CD4-positive, CD25-positive, alpha-beta regulatory T cell (primary cell): ENCODE measurements at places on chromosomes 1 and 21. TPM values are rescaled to one million over a fixed set of nuclear protein-coding genes. Genes with fewer than 3 reads are reported as not detected.

The CHIA gene
- total RNA-seq, result not detected

The LDLRAP1 gene
- 98.7 TPM for total RNA-seq

- H3K27me3 ChIP-seq, result peaks cover 3% of the 10 kb centered on the region
- no peak overlapping the region for H3K4me3 ChIP-seq
- no peaks in the 10 kb centered on the region for H3K4me1 ChIP-seq
- no peak for DNase-seq
- no peak overlapping the region for H3K27ac ChIP-seq
Observed at GRCh38 chr1:204013052-204013451, 59.9 kb upstream of the SOX13 start.

DNA sequence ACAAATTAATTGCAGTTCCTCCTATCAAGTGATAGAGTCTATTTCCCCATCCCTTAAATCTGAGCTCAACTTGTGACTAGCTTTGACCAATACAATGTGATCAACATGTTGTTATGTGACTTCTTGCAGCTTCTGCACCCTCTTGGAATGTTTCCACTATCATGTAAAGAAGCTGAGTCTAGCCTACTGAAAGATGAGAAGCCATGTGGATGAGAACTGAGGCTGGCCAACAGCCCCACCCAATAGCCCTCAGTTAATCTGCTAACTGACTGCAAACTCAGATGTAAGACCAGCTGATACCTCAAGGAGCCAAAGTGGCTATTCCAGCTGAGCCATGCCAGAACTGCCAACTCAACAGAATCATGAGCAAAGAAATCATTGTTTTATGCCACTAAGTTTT is 44.0 kb downstream of the LYST start:
- H3K27ac ChIP-seq, result no peak overlapping the region
- H3K36me3 ChIP-seq, result peaks cover 2% of the 10 kb centered on the region
- H3K27me3 ChIP-seq, result no peaks in the 10 kb centered on the region
- no peak for DNase-seq
- H3K4me1 ChIP-seq, result no peaks in the 10 kb centered on the region
- H3K4me3 ChIP-seq, result no peak overlapping the region

- H3K27ac ChIP-seq, result no peak overlapping the region
- no peaks in the 10 kb centered on the region for H3K36me3 ChIP-seq
- peaks cover 3% of the 10 kb centered on the region for H3K27me3 ChIP-seq
- H3K4me1 ChIP-seq, result no peaks in the 10 kb centered on the region
Observed at GRCh38 chr1:88526456-88526855, 157.6 kb upstream of the PKN2 start.

DNA sequence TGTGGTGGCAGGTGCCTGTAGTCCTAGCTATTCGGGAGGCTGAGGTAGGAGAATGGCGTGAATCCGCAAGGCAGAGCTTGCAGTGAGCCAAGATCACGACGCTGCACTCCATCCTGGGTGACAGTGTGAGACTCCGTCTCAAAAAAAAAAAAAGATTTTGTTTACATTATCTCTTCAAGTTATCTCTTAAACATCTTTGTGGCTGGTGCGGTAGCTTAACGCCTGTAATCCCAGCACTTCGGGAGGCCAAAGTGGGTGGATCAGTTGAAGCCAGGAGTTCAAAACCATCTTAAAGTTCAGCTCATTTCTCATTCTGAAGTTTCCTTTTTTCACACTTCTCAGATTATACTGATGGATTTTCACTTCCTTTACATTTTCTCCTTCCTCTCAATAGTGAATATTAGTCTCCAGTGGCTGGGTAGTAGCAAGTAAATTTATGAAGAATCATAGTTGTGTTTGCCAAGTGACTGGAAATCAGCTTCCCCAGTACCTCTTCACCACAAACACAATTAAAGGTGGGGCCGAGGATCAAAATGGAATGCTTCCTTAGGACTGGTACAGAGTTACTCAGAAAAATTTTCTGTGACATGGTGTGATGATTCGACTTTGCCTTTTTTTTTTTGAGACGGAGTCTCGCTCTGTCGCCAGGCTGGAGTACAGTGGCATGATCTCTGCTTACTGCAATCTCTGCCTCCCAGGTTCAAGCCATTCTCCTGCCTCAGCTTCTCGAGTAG is 13.8 kb downstream of the PIP5K1A start:
- no peak overlapping the region for H3K27ac ChIP-seq
- H3K36me3 ChIP-seq, result peaks cover 12% of the 10 kb centered on the region
- H3K4me3 ChIP-seq, result no peak overlapping the region
- no peaks in the 10 kb centered on the region for H3K27me3 ChIP-seq
- no peak for DNase-seq

DNA sequence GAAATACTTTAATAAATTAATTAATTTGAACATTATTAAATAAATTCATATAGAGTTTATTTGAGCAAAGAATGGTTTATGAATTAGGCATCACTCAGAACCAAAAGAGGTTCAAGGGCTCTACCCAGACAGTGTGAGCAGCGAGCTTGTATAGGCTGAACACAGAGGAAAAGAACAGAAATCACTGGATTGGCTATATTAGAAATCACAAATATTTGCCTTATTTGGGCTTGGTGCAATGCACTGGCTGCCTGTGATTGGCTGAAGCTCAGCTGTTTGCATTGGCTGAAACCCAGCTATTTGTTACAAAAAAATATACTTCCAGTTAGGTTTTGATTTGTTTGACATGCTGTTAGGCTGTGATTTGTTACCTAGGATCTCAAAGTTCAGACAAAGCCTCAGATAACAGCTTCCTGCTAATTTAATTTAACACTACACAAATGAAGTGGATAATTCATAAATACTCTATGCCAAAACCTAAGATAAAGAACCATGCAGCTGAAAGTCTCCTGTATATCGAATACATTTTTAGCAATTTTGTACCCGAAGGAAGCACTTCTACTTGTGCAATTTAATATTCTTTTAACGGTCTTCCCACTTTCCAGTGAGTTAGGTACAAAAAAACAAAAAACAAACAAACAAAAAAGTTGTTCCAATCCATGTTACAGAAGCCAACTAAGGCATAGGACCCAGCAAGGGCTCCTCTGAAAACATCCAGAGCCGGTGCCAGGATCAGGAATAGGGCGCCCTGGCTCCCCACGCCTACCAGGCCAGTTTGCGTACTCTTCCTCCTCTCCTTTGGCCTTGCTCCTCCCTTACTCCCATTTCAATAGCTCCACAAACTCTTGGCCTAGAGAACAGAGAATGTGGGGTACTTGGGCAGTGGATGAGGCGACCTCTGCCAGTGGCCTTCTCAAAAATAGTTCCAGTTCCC is 179.1 kb downstream of the DUSP10 start:
- peaks cover 2% of the 10 kb centered on the region for H3K27me3 ChIP-seq
- no peaks in the 10 kb centered on the region for H3K36me3 ChIP-seq

DNA sequence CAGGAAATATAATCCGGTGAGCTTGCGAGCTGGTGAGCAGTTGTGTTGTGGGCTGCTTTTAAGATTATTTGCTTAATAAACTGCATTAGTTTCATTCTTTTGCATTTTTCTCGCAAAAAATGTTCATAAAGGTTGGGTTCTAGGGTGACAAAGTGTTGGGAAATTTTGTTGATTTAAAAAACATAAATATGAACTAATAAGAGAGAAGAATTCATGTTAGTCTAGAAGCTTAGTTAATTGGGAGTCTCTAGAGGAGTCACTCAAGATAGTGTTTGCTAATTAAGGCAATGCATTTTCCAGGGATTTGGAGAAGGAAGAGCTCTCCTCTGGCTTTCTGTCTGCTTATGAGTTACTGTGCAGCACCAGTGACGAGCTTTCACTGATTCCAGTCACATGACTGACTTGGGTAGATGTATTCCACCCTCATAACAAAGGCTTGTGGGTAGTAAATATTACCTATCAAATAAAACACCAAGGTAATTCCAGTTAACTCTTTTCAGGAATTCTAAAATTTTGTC is 417.0 kb downstream of the PTBP2 start:
- H3K4me3 ChIP-seq, result peak overlapping the region; percentile 11
- no peak for DNase-seq
- H3K4me1 ChIP-seq, result peaks cover 3% of the 10 kb centered on the region
- H3K36me3 ChIP-seq, result no peaks in the 10 kb centered on the region
